ENCODE measurements at places on chromosomes 6 and 20.

GRCh38 chr6:39922821-39923220 lies 11.4 kb downstream of the MOCS1 start:
- DNase-seq = no peak

GRCh38 chr6:167407239-167408064 lies 82.6 kb downstream of the TTLL2 start:
- DNase-seq = no peak

DNA sequence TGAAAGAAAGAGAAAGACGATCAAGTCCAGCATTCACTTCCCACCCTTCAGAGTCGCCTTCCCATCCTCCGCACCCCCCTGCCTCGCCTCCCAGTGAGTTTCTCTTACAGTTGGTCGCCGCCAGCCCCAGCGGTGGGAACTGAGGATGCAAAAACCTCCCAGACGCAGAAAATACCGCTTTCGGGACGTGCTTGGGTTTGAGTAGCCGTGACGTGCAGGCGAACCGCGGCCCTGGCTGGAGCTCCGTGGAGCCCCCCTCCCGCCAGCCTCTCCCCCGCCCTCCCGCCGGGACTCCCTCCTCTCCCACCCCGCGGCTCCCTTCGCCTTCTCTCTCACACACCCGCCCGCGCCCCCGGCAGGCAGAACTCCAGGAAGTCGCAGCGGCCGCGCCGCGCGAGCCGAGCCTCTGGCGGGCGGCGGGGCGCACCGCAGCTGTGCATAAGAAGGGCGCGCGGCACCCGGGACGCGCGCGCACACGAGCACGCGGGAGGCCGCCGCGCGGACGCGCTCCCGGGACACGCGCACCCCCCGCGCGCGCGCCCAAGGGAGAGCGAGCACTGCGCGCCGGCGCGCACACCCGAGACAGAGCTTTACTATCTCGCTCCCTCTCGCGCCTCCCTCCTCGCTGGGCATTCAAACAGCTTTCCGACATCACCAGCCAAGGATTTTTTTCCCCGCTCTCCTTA lies at the start of gene ADGRB3:
ADGRB3 (plus strand) TSS at position 557 of the 686 bp plus-strand sequence. CDS start 3,394 bp downstream, outside the sequence.
- DNase-seq = peak; percentile 64

DNA sequence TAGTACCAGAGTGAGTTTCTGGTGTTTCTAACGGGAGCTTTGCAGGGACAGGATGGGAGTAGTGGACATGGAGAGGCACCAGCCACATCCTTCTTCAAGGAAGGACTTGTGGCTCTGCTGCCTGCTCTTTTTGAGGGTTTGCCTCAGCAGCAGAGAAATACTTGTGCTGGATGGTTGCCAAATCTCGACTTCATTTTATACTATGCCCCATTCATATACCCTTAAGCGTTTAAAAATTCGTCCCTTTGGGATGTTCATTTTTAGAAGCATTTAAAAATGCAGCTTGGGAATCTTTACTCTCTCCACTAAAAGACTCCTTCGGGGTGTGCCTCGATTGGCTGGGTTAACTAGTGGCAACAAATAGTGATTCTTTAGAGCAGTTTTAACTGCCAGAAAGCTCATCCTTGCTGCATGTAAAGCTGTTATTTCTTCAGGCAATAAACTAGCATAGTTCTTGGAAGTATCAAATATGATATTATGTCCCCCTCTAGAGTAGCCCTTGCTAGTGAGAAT lies 126.5 kb upstream of the B3GAT2 start:
- DNase-seq = no peak

Measured in NCI-H1048 (cell line).